MV-4-11 (cell line): ENCODE measurements at places on chromosomes 16 and 17.

DNA sequence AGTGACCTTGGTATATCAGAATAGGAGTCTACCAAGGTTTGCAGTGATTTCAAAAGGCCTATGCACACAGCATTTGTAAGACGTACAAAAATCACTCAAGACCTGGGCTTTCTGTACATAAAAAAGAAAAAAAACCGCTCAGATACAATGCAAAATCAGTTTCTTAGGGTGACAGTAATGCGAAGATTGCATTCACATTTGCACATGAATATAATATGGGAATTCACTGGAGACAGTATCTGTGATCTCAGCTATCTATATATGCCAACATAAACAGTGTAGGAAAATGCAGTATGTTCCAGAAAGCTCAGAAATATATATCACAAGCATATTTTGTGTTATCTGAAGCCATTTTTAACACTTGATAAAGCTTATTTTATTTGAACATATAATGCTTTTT lies 176.4 kb upstream of the MYOCD start:
- no peak for DNase-seq

- DNase-seq = no peak
These were observed 27.8 kb downstream of the NUP88 start for GRCh38 chr17:5391678-5392077.

- DNase-seq = no peak
These were observed 6.7 kb downstream of the NEK8 start for GRCh38 chr17:28735242-28735722.

DNA sequence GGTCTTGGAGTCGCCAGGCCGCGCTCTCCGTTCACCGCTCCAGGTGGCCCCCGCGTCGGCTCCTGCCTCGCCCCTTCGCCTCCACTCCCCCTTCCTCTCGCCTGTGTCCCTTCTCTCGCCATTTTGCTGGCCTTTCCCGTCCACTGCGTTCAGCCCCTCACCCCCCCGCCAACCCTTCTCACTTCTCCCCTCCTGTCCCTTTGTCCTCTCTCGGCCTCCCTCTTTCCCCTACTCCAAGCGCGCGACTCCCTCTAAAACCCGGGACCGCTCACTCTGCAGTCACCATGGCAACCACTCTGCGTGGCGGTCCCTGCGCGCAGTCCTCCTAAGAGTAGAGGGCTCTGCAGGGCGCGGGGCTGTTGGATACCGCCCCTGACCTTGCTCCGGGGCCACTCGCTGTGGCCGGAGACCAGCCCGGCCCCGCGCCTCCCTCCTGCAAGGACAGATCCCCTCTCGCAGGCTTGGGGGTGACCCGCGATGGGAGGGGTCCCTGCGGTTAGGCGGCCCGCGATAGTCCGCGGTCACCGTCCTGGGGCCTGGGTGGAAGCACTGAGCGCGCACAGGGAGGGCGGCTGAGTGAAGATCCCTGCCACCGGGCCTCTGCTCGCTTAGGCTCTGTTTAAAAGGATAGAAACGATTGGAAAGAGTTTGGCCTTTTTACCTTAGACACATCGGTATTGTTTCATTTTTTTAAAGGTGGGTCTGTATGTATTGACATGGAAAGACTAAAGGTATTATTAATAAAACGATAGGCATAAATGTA lies 454 bp downstream of the CCDC40 start:
- no peak for DNase-seq

DNA sequence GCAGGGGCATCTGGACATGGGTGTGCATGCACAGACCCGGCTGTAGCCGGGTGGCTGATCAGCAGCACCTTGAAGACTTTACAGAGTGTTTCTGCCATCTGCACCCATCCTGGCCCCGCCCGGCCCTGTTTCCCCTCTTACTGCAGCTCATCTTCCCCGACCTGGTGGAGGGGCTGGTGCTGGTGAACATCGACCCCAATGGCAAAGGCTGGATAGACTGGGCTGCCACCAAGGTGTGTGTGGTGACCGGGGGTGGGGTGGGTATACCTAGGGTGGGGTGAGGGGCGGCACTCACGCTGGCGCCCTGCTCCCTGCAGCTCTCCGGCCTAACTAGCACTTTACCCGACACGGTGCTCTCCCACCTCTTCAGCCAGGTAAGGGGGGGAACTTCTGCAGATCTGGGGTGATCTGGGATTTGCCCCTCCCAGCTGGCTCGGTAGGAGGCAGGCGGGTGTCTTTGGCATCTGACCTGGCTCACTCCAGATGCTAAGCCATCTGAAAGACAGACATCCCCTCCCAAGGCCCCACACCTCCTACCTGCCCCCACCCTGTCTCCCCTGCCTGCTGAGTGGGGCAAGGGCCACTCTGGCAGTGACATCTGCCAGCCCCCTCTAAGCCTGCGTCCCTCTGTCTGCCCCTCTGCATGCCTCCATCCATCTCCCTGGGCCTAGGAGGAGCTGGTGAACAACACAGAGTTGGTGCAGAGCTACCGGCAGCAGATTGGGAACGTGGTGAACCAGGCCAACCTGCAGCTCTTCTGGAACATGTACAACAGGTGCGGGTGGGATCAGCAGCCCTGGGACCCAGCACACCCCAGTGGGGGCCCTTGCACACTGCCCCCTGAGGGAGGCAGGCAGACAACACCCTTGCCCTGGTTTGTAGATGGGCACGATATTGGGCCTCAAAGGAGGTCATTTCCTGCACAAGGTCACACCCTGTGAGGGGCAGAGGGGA lies 6.6 kb downstream of the NDRG4 start:
- no peak for DNase-seq
